ENCODE measurements at places on chromosomes 5 and 9.

DNA sequence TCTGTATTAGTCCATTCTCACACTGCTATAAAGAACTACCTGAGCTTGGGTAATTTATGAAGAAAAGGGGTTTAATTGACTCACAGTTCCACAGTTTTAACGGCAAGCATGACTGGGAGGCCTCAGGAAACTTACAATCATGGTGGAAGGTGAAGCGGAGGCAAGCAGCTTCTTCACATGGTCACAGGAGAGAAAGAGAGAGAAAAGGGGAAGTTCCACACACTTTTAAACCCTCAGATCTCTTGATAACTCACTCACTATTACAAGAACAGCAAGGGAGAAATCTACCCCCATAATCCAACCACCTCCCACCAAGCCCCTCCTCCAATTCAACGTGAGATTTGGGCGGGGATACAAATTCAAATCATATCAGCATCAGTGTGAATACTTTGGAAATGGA, 133.4 kb upstream of the SLC30A5 start:
- DNase-seq, result no peak

DNA sequence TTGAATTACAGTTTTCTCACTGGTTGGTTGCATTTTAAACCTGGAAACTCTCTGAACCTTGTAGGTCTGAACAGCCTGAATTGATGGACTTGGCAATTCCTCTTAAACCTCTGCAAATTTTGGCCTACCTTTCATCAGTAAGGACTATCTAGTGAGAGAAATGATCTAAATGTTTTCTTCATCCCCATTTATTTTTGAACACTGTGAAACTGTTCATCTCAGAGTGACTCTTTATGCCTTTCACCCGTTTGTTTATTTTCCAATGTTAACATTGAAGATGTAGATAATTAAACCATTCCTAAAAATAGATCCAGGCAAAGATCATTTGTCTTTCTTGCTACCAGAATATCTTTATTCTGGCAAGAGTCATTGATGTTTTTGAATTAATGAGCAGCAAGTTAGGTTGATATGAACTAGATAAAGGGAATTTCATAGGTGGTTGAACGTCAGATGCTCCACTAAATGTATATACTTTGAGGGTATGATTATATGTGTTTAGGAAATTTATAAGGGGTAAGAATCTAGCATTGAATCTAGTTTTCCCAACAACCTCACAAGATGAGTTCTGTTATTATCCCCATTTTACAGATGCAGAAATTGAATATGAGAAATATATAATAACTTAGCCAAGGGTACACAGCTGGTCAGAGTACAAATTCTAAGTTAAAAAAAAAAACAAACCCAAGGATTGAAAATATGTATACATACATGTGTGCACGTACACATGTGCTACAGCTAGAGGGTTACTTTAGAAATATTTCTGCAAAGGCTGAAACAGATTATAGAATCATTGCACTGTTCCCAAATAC, 3.4 kb downstream of the CPEB4 start:
- peak; percentile 9 for DNase-seq

- DNase-seq, result no peak
Measured at GRCh38 chr9:124004593-124004992, 7.0 kb upstream of the LHX2 start.

GRCh38 chr9:92528522-92528849, 7.3 kb downstream of the ECM2 start:
- DNase-seq, result no peak

GRCh38 chr9:70192707-70193106, 66.1 kb upstream of the SMC5 start:
- DNase-seq, result no peak

GRCh38 chr9:137982200-137982599, 104.6 kb downstream of the CACNA1B start:
- no peak for DNase-seq

DNA sequence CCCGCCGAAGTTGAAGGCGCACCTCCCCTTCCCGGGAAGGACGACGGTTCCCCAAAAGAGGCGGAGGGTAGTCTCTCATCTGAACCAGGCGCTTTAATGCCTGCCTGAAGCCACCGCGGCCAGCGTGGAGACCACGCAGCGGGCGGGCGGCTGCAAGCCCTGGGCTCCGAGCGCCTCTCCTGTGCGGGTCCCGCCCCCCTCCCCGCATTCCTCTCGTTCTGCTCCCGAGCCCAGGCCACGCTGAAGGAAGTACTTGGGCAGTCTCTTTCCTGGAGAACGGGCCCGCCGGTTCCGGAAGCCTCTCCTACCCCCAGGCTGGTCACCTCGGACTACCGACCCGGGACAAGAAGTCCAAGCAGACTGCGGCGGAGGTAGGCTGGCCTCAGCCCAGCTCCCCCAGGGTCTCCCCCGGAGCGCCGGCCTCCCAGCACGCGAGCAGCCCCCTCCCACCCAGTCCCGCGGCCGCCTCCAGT, 571 bp downstream of the PPIC start:
- DNase-seq, result peak; percentile 11

GRCh38 chr9:94700445-94700844, 26.1 kb upstream of the AOPEP start:
- DNase-seq, result no peak

GRCh38 chr9:89802781-89803355, 198.1 kb downstream of the GADD45G start:
- peak; percentile 59 for DNase-seq

DNA sequence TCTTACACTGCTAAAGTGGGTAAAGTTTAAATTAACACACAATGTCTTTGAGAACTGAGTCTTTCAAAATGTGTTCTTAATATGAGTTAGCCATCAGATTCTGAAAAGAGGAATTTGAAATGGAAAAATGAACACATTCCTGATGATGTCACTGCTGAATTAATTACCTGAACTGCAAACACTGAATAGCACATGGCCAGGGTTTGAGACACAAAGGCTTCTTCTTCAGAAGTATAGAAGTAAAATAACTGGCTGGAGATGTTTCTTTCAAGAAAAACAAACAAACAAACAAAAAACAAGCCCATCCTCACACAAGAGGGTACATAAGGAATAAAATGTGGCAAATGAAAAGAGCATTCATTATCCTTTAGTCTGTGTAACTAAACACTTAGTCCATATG, 7.1 kb downstream of the GLIS3 start:
- no peak for DNase-seq

DNA sequence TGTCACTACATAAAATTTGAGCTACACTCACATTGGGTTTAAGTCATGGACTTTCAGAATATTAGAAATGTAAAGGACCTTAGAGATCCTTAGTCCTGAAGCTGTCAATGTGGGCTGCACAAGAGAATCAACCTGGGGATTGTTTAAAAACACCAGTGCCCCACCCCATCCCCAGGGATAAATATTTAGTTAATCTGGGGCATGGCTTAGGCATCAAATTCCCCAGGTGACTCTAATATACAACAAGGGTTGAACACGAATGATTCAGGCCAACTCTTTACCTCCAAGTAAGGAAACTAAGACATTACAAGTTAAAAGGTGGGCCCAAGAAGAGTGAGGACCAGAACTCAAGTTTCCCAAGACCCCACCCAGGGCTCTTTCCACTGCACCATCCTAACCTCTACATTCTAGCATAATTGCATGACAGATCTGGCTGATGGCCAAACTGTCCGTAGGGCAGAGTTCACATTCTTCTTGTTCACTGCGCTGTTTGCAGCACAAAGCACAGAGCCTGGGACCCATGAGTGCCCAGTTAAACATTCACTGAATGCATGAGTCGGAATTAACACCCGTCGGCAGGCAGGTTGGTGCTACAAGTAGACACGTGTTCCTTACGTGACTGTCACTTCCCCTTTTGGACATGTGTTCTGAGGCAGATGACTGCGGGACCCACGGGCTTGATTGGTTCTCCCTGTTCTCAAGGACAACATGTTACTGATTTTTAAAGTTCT, 25.2 kb downstream of the CYFIP2 start:
- DNase-seq, result no peak

- peak; percentile 79 for DNase-seq
Measured at GRCh38 chr5:88656221-88656950, 226.6 kb downstream of the MEF2C start.

DNA sequence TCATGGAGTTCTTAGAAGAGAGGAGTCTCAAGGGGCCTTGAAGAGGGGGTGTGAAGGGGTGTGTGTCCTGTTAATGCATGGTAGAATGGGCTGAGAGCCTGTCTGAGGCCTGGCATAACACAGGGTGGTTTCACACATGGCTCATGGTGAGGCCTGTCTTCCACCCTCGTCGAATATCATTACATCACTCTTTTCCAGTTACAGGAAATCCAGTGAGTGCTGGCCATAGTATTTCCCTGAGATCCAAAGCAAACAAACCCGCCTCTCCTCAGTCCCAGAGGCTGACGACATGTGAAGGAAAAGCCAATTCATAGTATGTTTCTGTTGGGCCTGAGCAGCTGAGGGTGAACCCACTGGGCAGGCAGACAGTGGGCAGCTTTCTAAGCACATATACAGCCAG, 159.4 kb upstream of the NR3C1 start:
- DNase-seq, result no peak

- no peak for DNase-seq
Measured at GRCh38 chr5:140318792-140319191, 15.9 kb upstream of the PFDN1 start.

- DNase-seq, result no peak
Measured at GRCh38 chr5:17255471-17256021, 38.1 kb downstream of the BASP1 start.

DNA sequence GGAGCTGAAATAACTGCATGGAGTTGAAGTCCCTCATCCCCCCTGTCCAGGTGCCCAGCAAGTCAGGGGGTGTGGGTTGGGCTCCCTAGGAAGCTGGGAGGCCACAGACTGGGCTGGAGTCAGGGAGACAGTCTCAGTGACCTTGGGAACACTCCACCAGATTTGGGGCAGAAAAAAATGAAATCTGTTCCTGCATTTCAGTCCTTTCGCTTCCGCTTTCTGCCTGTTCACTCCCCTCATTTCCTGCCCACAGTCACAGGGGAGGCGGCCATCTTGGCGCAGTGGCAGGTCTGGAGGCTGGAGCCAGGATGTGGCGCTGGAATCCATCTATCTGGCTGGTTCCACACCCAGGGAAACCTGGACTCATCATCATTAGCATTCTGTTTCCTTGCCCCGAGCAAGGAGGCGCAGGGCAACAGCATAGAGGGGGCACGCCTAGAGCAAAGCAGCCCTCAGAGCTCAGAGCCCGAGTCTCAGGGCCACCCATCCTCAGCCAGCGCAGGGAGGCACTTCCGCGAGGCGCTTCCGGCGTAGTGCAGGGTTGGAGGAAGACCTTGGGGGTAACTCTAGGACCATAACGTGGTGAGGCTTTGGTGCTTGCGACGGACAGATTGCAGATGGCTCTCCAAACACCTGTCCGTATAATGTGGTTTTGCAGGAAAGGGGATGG, 86.2 kb upstream of the HSPA9 start:
- DNase-seq, result no peak

- no peak for DNase-seq
Measured at GRCh38 chr9:68493958-68494577, 46.6 kb downstream of the TMEM252 start.

DNA sequence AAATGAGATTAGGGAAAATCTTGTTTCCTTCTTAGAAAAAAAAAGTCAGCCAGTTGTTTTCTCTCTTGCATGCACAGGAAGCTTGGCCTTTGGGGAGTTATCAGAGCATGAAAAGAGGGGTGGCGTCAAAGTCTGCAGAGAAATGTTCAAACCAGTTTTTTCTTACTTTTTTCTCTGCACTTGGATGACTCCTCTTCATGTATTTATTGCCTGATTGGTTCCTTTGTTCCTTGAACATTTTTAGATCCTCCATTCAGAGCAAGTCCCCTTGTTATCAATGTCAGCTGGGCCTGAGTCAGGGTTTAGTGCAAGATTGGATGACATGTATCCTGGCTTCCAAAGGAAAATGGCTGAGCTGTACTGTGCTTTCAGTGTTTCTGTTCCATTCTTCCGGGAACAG, 392.6 kb upstream of the BRINP1 start:
- no peak for DNase-seq

DNA sequence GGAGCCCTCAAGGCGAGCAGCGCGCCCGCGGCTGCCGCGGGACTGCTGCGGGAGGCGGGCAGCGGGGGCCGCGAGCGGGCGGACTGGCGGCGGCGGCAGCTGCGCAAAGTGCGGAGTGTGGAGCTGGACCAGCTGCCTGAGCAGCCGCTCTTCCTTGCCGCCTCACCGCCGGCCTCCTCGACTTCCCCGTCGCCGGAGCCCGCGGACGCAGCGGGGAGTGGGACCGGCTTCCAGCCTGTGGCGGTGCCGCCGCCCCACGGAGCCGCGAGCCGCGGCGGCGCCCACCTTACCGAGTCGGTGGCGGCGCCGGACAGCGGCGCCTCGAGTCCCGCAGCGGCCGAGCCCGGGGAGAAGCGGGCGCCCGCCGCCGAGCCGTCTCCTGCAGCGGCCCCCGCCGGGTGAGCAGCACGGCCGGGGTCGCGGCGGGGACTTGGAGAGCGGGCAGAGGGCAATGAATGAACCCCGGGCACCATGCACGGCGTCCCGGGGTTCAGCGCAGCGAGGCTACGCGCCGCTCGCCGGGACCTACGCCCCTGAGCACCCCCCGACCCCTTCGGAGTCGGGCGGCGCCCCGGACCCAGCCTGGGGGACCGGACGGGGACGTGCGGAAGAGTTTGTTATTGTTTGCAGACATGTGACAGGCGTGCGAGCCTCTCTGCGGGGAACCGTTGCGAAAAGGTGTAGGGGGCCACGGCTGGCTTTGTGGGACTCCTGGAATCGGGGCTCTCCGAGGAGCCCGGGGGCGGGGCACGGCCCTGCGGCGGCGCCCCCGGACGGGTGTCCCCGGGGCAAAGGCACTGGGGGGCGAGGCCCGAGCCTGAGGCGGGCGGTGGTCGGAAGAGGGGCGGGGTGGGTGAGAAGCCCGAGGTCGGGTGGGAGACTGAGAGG, 553 bp downstream of the MAP3K1 start:
- peak; percentile 65 for DNase-seq

DNA sequence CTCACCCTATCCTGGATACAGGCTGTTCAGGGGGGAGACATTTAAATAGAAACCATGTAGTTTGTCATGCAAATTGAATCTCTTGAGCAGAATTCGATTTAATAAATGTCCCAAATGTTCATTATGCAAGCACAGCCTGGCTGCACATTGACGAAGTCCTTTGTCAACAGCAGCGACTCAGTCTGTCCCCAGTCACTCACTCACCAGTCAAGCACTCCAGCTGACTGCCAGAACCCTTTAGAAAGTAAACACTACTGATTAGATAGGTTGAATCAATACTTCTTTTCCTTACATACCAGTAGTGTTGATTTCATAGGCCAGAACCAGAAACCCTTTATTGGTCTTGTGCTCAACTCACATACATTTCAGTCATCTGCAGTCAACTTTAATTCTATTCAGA, 27.5 kb downstream of the CDH6 start:
- no peak for DNase-seq

DNA sequence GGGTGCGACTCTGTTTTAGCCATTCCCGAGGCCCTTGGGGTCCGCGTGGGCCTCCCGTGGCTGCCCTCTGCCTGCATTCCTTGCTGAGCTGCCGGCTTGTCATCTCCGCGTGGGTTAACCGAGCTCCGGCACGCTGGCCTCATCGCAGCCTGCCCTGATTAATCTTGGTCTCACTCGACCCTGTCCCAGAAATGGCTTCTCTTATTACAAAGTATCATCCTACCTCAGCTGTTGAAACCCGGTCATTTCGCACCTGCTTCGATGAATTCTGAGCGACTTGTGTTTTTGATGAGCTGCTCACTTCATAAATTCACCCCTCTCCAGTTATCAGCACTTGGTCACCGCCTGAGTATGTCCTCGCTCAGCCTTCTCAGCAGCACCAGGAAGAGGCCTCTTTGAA, 123.5 kb upstream of the EGFLAM start:
- no peak for DNase-seq

All from Ammon's horn (tissue), 1 donor.